ENCODE measurements at places on chromosomes 3 and 15. TPM values are rescaled to one million over a fixed set of nuclear protein-coding genes. Genes with fewer than 3 reads are reported as not detected.

TRH gene
- not detected for total RNA-seq

DNA sequence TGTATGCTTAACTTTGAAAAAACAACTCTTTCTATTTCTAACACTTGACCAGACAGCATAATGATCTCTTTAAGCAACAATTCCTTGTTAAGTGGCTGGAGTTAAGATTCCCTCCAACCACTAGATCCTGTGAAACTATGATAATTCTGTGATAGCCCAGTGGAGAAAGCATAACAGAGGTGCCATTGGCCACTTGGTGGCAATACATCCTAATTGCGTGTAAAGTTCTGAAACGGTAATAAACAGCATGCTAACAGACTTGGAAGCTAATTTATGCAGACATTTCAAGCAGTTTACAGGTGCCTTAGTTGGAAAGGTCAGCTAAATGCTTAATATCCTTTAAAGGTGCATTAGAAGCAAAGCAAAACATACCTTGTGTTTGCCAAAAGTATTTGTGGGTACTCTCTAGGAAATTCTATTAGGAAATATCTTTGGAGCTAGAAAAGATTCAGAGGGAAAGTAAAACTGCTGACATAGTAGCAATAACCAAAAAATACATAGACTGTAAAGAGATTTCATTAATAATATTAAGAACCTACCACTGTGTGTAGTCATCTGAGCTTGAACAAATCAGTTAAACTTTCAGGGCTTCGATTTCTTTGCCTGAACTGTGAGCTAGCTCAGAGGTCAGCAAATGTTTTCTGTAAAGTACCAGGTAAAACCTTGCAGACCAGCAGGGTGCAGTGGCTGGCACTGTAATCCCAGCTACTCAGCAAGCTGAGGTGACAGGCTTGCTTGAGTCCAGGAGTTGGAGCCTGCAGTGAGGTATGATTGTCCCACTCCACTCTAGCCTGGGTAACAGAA, 19.0 kb upstream of the CSTA start:
- no peak overlapping the region for H3K27ac ChIP-seq
- H3K4me3 ChIP-seq, result no peak overlapping the region
- no peak for DNase-seq

DNA sequence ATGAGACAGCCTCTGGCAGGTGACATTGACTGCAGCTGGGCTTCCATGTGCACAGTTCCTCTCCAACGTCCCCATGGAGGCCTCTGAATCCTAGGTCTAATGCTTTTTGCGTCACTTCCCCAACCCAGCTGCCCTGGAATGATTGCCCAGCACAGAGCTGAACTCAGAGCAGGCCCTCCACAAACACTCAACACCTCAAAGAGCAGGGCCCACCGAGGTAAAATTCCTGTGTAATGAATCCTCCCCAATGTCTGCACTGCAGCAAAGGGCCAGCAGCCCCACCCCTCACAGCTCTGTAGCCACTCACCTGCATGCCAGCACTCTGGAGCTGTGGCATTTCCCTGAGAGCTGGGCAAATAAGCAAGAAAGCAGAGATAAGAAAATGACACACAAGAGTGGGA, 42.6 kb upstream of the DUSP7 start:
- H3K4me1 ChIP-seq, result peaks cover 7% of the 10 kb centered on the region
- H3K27ac ChIP-seq, result no peak overlapping the region
- H3K4me3 ChIP-seq, result no peak overlapping the region
- peak; percentile 49 for DNase-seq

FGF7 gene
- not detected for total RNA-seq

KCNMB3 gene
- total RNA-seq, result 3.6 TPM

DNA sequence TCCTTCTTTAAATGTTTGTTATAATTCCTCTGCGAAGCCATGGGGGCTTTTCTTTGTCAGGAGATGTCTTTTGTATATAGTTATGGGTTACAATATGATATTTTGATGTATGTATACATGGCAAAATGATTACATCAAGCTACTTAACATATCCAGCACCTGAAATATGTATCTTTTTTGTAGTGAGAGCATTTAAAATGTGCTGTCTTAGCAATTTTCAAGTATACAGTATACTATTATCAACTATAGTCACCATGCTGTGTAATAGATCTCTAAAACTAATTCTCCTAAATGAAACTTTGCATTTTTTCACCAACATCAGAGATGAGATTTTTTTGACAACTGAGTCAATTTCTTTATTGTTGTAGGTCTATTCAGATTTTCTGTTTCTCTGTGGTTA, 77.2 kb downstream of the STXBP5L start:
- H3K27me3 ChIP-seq, result no peaks in the 10 kb centered on the region
- H3K4me1 ChIP-seq, result no peaks in the 10 kb centered on the region
- DNase-seq, result no peak
- H3K36me3 ChIP-seq, result no peaks in the 10 kb centered on the region

DNA sequence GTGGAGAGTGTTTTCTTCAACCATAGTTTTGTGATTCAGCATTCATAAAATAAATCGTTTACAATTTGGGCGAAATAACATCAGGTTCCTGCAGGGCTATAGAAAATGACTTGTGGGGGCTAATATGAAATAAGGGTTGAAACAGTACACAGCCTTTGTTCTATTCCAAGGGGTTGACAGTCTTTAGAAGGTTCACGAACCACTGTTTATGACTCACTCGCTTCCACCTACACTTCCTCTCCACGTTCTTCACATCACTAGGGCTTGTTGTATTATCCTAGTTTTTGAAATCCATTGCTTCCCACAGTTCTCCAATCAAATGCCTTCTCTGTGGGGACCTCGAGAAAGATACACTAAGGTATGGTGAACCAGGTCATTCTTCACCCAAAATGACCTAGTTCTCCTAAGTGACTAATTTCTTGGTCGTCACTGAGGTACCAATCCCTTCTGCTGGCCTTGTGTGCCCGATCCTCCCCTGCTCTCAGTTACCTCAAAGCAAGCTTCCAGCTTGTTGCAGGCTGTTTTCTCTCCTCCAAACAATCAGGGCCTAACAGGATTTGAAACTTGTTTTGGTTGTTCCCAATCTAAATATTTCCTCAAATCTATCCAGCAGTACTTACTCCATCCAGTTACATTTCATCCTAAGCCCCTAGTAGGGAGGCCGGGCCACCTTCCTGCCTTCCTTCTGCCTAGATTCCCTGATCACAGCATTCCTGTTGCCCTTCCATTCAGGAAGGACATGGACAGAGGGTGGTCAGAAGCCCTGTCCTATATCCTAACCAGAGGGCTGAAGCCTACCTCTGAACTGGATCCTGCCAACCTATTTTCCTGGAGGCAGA, 23.1 kb upstream of the TBL1XR1 start:
- no peaks in the 10 kb centered on the region for H3K36me3 ChIP-seq
- H3K27ac ChIP-seq, result no peak overlapping the region
- no peak overlapping the region for H3K4me3 ChIP-seq
- no peak for DNase-seq
- H3K4me1 ChIP-seq, result no peaks in the 10 kb centered on the region
- H3K27me3 ChIP-seq, result no peaks in the 10 kb centered on the region

DNA sequence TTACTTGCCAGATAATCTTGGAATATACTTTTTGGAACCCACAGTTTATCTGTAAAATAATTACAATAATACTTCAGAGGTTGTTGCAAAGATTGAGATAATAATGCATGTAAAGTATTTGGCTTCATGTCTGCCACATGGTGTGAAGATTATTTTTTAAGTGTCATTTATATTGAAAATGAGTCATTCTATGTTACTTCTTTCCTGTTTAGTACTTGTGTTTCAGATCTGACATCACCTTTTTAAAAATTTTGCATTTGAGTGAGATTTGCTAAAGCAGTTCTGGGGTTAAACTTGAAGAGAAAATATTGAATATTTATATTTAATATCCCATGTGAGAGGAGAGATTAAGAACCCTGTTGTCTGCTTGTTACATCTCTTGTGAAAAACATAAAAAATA, 31.2 kb downstream of the IQGAP1 start:
- H3K36me3 ChIP-seq, result no peaks in the 10 kb centered on the region
- peaks cover 69% of the 10 kb centered on the region for H3K4me1 ChIP-seq
- no peak overlapping the region for H3K4me3 ChIP-seq
- peak overlapping the region; percentile 81 for H3K27ac ChIP-seq

IL1RAP gene
- 41.6 TPM for total RNA-seq

DNA sequence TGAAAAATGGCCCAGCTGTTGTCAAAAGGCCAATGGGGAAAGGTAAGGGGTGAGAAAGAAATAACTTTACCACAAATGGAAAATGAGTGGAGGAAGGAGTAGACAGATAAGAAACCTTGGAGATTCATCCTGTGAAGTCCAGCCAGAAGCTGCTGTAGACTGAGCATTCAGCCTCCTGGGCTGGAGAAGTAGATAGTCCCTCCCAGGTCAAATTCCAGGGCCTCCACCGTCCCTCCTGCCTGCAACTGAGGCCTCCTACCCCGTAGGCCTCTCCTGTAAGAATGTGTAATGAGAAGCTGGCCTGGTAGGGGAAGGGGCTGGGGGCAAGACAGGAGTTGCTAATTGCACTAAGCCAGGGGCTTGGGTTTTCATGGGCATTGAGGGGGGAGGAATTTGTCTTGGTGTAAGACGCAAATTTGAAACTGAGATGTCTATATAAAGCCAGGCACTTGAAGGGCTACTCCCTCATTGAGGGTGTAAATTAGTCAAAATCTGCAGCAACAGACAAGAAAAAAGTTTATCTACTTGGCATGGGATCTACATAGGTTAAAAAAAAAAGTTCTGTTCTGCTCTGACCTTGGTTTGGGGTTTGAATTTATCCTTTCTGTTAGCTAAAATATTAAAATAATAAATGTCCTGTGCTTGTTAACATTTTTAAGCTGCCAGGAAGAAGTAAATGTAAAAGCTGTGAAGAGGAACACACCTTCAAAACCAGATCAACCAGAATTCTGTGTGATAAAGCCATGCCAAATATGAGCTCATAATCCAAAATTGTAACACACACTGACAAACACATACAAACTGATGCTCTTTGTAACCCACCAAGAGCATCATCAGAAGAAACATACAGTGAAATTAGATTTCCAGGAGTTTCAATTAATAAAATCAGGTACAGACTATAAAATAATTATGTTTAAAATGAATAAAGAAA, 1.7 kb upstream of the RBP2 start:
- no peak overlapping the region for H3K4me3 ChIP-seq
- H3K36me3 ChIP-seq, result no peaks in the 10 kb centered on the region
- DNase-seq, result no peak
- H3K27me3 ChIP-seq, result no peaks in the 10 kb centered on the region

GRCh38 chr15:46670258-46670657, 1035.4 kb downstream of the SQOR start:
- no peaks in the 10 kb centered on the region for H3K27me3 ChIP-seq
- no peaks in the 10 kb centered on the region for H3K4me1 ChIP-seq
- no peak overlapping the region for H3K27ac ChIP-seq
- no peak for DNase-seq
- no peak overlapping the region for H3K4me3 ChIP-seq

OIP5 gene
- total RNA-seq, result 1.8 TPM

DNA sequence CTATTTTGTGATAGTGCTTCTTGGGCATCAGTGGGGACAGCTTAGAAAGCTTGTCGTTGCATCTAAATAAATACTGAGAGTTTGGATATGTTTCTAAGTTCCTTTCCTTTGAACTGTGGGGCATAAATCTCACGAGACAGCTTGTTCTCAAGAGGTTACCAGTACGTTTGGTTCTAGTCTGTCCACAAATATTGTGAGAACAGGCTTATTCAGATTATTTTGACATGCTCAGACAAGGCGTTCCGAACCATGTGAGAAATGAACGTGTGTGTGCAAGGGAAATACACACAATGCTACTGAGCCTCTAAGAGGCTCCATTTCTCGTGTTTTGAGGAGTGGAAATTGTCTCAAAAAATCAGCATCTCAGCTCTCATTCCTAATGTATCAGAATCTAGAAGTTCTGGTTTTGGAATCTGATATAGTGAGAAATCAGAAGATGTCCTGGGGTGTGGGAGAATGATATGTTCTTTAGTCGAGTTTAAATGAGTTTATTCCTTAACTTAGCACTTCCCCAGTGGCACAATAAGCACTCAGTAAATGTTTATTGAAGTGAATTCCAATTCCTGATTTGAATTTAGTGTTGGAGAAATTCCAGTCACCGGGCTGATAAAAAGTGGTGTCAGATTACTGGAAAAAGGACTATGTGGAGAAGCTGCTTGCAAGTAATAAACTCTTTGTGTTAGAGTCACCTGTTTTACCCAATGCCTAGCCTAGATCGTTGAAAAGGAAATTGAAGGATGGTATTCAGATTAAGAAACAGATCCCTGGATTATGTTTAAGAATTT, 481.5 kb downstream of the LPP start:
- no peak overlapping the region for H3K4me3 ChIP-seq
- peak overlapping the region; percentile 70 for H3K27ac ChIP-seq
- peaks cover 30% of the 10 kb centered on the region for H3K4me1 ChIP-seq
- H3K27me3 ChIP-seq, result no peaks in the 10 kb centered on the region

GRCh38 chr3:50078622-50079021, 10.1 kb upstream of the RBM5 start:
- H3K4me3 ChIP-seq, result no peak overlapping the region
- no peak for DNase-seq
- H3K27me3 ChIP-seq, result no peaks in the 10 kb centered on the region
- H3K4me1 ChIP-seq, result no peaks in the 10 kb centered on the region
- peaks cover 23% of the 10 kb centered on the region for H3K36me3 ChIP-seq

GOLGA6D gene
- total RNA-seq, result 0.15 TPM

C3orf22 gene
- total RNA-seq, result not detected

PLSCR4 gene
- 18.9 TPM for total RNA-seq

C3orf49 gene
- total RNA-seq, result not detected

DNA sequence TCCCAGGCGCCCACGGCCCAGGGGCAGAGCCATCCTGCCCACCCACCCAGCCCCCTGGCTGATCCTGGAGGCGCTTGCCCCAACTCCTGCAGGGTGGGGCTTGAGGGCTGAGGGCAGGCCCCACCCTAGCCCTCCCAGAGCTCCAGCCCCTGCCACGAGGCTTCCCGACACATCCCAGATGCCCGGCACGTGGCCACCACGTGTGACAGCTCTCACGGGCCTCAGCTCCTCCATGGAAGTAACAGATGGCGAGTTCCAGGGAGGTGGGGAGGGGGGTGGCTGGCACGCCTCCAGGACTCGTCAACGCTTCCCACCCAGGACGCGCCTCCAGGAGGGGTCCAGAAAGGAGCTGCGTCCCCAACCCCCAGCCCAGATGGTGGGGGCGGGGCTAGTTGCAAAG, 29.1 kb downstream of the PLXND1 start:
- H3K27ac ChIP-seq, result no peak overlapping the region
- H3K4me1 ChIP-seq, result no peaks in the 10 kb centered on the region
- no peak for DNase-seq
- H3K36me3 ChIP-seq, result peaks cover 22% of the 10 kb centered on the region
- no peaks in the 10 kb centered on the region for H3K27me3 ChIP-seq

CLRN1 gene
- not detected for total RNA-seq

GOLGA8N gene
- total RNA-seq, result 17.8 TPM

- H3K27me3 ChIP-seq, result no peaks in the 10 kb centered on the region
- no peak overlapping the region for H3K4me3 ChIP-seq
- no peak overlapping the region for H3K27ac ChIP-seq
- peaks cover 1% of the 10 kb centered on the region for H3K36me3 ChIP-seq
- peaks cover 67% of the 10 kb centered on the region for H3K4me1 ChIP-seq
These were observed 237.3 kb downstream of the FMN1 start for GRCh38 chr15:32957219-32957618.

Data from chondrocyte (in vitro differentiated cells).